ENCODE measurements at places on chromosomes 2 and 18.

GRCh38 chr2:234427081-234428061, 69.5 kb downstream of the ARL4C start:
- no peak for DNase-seq

DNA sequence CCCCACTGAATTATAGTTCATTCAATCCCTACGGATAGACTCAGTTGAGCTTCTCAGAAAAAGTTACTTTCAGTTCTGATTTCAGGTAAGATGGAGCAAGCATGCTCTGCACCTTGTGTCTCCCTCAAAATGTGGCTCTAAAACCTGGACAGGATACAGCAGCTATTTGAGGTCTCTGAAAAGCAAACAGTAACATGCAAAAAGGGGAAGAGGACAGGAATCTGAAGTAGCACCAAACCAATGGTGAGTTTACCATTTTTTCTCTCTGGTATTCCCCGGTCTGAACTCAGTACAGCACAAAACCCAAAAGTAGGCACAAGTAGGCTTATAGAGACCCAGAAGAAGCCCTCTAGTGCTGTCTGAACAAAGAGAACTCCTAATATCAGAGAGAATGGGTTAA, 34.1 kb downstream of the LANCL1 start:
- no peak for DNase-seq

GRCh38 chr18:54835944-54836343, 7.7 kb downstream of the RAB27B start:
- DNase-seq: no peak

- DNase-seq: no peak
Measured at GRCh38 chr2:7419814-7420311, 502.7 kb downstream of the RNF144A start.

DNA sequence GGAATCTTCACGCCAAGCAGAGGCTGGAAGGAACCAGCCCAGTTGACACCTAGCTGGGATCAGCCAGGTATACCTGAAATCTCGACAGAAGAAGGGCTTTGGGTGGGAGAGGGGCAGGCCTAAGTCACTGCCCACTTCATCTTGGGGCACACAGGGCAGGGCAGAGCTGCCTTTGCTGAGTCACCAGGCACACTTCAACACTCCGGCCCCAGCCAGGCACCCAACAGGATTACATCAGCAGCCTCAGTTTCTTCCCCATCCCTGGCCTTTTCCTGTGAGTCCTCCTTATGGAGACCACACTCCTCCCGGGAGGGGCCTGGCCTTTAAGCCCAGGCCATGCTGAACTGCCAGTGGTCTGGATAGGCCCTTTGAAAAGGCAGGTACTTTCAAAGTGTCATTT, 201.7 kb upstream of the HS6ST1 start:
- no peak for DNase-seq

GRCh38 chr2:162301151-162301804, 17.2 kb downstream of the IFIH1 start:
- peak; percentile 2 for DNase-seq

DNA sequence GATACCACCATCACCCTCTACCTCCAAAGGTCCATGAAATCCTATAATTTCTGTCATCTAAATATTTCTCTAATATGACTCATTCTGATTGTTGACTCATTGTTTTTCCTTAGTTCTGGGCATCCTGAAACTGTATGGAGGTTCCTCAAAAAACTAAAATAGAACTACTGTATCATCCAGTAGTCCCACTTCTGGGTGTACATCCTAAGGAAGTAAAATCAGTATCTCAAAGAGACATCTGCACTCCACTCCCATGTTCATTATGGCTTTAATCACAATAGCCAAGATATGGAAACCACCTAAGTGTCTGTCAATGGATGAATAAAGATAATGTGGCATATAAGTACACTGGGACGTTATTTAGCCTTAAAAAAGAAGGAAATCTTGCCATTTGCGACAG, 125.8 kb upstream of the MYO3B start:
- DNase-seq: no peak

- no peak for DNase-seq
Measured at GRCh38 chr2:88698027-88698413, 6.5 kb downstream of the RPIA start.

DNA sequence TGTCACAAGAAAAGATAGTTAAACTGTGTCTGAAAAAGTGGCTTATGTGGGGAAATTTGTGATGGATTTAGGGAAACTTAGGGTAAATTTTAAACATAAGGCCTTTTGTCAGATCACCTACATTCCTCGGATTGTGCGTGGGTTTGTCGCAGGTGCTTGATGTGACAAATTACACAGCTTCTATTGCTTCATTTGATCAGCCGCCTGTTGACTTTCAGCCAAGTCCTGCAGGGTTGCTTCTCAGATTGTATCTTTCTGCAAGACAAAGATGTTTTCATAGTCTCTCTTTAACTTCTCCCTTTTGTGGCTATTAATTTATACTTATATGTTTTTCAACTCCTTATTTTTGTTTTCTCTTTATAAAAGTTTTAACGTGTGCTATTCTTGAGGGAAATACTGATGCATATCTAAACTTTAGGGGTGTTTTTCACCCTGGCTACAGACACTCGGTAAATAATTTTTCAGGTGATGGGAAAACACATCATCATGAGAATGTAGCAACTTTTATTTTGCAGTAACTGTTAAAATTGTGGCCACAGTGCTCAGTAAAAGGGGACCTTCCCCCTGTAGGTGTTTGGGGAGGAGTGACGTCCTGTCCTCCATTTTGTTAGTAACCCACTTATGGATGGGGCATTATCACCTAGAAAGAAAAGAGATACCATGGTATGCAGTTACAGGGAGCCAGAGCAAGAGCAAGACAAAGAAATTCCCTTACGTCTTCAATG, 31.4 kb downstream of the GALM start:
- DNase-seq: no peak

- no peak for DNase-seq
Measured at GRCh38 chr2:176370467-176371171, 101.4 kb downstream of the MTX2 start.

DNA sequence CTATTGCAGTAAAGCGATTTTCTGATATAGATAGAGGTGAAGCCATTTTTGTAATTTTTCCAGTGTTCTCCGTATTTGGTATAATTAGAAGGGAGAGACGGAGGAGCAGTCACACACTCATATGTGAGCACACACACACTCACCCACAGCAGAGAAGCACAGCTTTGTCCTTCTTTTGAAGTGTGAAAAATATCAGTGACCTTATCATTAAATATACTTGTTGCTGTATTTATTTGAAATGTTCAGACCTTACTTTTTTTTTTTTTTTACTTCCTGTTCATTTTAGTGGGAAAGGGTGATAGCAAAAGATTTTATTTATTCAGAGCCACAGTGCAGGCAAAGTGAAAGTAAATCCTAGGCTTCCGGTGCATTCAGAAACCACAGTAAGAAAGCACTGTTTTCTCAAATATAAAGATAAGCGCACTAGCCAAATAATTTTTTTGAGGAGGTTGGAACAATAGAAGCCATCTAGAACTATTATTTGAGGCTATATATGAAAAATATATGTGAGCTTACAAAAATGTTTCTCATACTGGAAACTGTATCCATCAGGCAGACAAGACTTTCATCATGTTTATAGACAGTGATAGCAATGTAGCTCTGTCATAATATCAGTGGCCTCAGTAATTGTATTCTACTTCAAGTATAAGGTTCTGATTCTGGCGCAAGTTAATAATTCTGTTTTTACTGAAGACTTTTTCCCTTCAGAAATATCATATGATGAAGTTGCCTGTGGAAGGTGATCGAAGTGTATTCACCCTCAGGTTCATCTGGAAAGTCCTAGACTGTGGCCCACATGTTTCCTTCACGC, 37.2 kb downstream of the TSHZ1 start:
- DNase-seq: no peak

DNA sequence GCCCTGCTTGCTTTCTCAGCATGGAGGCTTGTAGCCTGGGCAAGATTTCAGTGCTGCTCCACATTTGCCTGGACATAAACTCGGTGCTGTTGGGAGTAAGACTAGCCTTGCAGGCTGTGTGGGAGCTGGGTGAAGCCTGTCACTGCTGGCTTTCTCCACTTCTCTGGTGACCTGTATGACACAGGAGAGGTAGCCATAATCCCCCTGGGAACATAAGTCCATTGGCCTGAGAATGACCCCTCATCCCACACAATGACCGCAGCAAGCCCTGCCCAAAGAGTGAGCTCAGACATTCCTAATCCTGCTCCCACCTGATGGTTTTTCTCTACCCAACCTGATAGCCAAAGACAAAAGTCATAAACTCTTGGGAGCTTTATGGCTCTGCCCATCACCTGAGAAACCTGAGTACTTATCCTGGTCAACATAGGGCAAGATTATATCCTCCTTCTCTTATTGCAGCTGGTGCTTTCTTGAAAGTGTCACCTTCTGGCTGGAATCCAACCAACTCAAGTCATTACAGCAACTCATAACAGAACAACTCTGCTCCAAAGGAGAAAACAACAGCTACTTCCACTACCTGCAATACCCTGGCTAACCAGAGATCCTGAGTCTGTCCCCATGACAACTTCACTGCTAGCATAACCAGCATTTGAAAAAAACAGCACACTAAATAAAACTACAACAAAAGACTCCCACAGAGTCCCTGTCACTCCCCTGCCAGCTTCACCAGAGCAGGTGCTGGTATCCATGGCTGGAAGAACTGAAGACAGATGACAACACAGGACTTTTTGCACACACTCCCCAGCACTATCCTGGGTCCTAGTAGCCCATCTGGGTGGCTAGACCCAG, 834.4 kb upstream of the DDX18 start:
- DNase-seq: no peak

- DNase-seq: no peak
Measured at GRCh38 chr2:30321466-30321865, 90.1 kb downstream of the LBH start.

DNA sequence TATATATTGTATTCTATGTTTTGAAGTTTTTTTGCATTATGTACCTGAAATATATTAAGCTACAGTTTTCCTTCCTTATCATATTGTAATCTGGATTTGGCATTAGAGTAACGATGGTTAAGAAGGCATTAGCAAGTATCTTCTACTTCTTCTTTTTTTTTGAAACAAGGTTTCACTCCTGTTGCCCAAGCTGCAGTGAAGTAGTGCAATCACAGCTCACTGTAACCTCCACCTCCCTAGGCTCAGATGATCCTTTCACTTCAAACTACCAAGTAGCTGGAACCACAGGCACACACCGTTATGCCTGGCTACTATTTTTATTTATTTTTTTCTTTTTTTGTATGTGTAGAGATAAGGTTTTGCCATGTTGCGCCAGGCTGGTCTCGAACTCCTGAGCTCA, 201.1 kb downstream of the ZNF804A start:
- no peak for DNase-seq

- DNase-seq: no peak
Measured at GRCh38 chr18:39561126-39561525, 1995.5 kb upstream of the CELF4 start.

DNA sequence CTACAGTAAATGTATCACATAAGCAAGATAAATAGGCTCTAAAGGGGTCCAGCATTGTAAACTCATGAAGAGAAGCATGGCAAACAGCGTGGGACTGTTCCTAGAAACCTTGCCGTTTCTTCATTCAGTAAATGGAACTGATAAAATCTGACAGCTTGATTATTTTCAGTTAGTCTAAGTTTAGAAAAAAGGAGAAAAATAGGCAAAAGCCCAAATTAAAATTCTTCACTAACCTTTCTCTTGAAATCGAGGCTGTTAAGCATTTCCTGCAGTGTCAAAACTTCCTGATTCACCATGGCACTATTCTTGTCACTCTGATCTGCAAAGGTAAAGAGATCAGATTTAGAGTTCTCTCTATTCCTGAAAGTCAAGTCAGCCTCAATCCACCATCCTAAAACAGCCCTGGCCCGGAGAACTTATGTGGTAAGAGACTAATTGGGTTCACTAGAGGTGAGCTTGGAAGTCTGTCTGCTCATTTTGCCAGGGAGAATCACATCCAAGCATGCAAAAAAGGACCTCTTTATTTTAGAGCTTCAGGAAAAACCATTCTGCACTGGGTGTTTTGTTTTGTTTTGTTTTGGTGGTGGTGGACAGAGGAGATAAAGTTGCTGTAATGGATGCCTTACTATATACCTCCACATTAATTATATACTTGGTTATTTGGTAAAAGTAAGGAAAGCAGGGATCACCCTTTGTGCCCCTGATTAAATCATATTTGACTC, 52.4 kb upstream of the STAT1 start:
- no peak for DNase-seq

GRCh38 chr2:95385570-95385984, 16.9 kb upstream of the FAHD2A start:
- DNase-seq: no peak

- no peak for DNase-seq
Measured at GRCh38 chr2:184154438-184154837, 443.9 kb upstream of the ZNF804A start.

- DNase-seq: no peak
Measured at GRCh38 chr2:170362871-170363631, 185.1 kb downstream of the MYO3B start.

- DNase-seq: no peak
Measured at GRCh38 chr2:170842785-170843184, 26.1 kb downstream of the GAD1 start.

DNA sequence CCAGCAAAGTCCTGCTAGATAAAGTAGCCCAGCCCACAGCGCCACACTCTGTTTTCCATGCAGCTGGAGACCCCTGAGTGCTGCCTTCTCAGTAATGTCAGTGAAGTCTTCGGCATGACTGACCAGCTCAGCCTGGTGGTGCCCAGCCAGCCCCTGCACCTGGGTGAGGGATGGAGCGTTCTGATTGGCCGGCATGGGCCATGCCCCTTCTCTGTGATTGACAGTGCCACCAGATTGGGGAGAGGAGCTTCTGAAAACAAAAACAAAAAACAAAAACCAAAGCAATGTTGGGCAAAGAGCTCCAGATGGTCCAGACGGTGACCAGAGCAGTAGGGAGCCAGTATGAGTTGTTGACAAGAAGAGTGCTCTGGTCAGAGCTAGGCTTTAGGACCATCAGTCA, 122.6 kb downstream of the DYSF start:
- no peak for DNase-seq

DNA sequence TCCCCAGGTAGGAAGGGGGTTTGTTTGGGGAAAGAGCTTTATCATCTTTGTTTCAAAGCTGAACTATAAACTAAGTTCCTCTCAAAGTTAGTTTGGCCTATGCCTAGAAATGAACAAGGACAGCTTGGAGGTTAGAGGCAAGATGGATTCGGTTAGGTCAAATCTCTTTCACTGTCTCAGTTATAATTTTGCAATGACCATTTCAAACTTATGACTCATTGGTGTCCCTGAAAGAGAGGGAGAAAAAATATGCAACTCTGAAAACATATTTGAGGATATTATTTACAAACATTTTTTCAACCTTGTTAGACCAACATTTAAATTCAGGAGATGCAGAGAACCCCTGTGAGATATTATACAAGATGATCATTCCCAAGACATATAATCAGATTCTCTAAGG, 95.7 kb downstream of the EFEMP1 start:
- no peak for DNase-seq

DNA sequence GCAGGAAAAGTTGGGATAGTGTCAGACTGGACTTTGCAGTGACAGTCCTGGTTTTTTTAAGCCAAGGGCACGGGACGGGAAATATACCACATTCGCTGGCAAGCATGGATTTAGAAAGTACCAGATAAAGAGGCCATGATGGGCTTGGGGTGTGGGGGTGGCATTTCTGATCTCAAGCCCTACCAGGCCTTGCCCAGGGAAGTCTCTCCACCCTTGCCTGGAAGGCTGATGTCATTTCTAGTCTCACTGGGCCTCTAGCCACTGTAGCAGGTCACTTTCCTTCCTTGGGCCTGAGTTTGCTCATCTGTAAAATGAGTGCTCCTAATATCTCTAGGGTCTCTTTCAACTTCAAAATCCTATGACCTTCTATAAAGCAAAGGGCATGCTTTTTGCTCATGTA, 1.8 kb downstream of the ZBTB7C start:
- DNase-seq: no peak
